ENCODE measurements at places on chromosomes 5 and 9.
A peak's percentile ranks its signal among the peaks of the same experiment; 100 is the strongest.

- DNase-seq: no peak
Measured at GRCh38 chr5:167071981-167072610, 1219.3 kb upstream of the WWC1 start.

DNA sequence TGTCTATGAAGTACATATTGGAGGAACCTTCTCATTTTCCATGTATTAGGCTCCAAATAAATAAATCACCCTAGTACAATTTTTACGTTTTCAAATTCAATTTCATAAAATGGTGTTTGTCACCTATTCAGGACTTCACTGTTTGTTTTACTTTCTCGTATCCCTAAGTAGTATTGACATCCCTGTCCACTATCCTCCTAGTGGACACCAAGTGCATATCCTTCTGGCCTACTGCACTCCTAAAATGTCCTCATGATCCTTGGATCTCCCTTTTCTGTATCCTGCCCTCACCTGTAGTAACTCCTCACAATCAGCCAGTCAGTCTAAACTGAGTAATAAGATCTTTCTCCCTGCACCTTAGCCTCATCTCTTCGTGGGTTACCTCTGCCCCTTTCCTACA, 539.9 kb downstream of the DMRTA1 start:
- no peak for DNase-seq

- DNase-seq: no peak
Measured at GRCh38 chr5:116572350-116573278, 2.0 kb downstream of the SEMA6A start.

DNA sequence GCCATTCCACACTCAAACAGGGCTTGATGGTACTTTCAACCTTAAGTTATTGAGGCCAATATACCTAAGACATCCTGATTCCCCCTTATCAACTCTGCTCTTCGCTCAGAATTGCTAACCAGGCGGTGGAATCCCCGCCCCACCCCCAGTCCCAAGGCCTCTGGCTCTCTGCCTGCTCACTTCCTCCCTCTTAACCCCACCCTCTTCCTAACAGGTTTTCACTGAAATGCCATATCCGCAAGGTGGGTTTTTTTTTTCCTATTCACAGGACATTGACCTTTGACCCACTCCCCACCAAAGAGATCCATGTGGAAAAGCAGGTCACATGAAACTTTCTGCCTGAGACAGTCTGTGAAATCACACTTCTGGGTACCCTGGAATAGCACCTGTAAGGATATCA, 66.6 kb upstream of the IFNK start:
- no peak for DNase-seq

- no peak for DNase-seq
Measured at GRCh38 chr9:135492886-135493669, 7.4 kb upstream of the MRPS2 start.

DNA sequence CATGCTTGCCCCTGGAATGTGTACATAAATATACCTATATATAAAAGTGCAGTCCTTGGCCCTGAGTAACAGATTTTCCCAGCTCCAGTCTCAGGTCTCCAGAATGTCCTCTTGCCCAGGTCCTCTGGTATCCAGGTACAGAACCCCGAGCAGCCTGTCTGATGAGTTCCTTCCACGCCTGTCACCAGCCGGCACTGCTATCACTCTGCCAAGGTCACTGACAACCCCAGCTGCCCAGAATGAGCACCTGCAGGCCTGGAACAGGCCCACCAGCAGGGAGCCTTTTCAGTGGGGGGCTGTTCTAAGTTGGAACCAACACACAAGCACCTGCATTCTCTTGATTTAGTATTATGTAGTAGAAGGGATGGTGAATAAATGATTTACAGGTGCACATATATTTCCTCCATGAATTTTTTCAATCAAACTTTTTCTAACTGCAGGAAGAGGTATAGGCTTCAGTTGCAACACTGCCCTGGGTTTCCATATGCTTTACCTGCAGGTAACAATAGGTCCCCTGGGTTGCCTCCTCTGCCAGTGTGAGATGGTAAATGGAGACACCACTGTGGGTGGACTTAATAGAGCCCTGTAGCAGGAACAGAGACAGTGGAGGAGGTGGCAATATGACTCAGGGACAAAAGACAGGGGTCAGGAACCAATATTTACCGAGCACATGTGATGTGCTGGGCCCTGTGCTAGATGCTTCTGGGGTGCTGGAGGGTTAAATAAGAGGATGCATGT, 291.9 kb downstream of the SPOCK1 start:
- no peak for DNase-seq

DNA sequence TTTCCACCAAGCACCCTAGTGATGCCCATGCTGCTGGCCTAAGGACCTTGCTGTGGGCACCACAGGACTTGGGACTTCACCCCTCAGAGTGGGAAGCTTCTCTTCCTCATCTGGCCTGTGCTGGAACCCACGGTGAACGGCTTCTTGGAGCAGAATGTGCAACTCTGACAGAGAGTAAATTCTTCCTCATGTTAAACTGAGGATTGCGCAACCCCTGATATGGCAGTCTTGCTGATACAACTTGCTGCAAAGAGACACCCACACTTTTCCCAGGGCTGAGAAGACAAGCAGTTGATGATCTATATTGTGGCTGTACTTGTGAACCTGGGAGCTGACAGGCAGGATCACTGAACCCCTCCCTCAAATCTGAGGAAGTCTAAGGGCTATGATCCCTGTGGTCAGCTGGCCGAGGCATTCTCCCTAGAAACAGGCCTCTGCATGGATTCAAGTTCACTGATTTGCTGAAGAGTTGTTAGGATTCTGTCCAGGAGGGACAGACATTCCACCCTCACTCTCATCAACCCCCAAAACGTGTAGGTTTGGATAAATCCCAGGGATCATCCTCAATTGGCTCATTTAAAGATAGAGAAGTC, 307.2 kb downstream of the MTRR start:
- DNase-seq: no peak

DNA sequence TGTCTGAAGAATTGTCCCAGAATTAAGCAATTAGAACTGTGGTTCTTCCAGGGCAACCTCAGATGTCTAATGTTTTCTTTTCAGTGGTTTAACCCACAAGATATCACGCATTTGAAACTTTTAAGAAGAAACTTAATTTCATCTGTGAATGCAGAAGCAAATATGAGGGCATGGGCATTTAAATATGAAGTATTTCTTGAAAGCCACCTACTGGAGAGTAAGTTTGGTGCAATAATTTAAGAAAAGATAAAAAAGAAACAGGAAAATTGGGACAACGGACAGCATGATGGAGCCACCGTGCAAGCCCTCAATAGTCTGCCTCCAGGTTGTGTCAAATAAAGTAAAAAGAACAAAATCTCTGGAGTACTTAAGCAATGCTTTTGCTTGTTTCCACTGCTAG, 1.2 kb upstream of the CAPSL start:
- no peak for DNase-seq

- no peak for DNase-seq
Measured at GRCh38 chr9:37414503-37414943, 8.0 kb upstream of the GRHPR start.

- DNase-seq: no peak
Measured at GRCh38 chr5:181050016-181050415, 9.9 kb downstream of the BTNL9 start.

DNA sequence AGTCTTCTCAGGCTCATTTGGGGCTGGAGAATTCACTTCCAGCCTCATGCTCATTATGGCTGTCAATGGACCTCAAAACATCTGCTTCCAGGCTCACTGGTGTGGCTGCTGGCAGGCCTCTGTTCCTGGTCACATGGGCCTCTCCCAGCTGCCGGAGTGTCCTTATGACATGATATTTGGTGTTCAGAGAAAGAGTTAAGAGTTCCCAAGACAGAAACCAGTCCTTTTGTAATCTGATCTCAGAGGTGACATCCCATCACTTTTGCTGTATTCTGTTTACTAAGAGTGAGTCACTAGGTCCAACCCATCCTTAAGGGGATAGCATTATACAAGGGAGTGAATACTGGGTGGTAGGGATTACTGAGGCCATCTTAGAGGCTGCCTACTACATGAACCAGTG, 104.6 kb downstream of the CACNA1B start:
- no peak for DNase-seq

DNA sequence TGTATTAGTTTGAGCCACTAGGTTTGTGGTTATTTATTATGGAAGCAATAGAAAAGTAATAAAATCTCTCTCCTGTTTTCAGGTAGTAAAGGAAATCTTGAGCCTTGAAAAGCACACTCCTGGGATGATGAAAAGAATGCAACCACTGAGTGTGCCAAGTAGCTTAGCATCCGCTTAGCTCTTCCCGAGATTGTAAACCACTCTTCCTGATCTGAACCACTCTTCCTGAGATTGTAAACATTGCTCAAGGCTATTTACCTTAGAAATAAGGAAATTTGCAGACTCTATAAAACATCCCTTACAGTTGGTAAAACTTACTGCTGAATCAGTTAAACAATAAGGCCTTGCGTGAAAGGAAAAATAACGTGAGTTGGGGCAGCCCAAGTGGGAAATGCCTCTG, 17.4 kb upstream of the IL33 start:
- no peak for DNase-seq

DNA sequence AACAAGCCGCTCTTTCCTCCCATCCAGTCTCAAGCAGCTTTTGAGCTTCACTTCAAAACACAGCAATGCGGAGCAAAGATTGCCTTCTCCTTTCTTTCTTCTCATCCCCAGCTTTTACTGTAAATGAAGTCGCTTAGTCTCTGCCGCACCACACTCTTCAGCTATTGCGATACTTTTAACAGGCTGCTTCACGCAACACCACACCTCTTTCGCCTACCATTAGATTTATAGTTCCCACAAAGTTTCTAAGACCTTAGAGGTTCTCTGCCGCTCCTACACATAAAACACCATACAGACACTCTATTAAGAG, 711 bp downstream of the PGGT1B start:
- no peak for DNase-seq

GRCh38 chr5:34919077-34919476, 3.6 kb downstream of the BRIX1 start:
- no peak for DNase-seq

DNA sequence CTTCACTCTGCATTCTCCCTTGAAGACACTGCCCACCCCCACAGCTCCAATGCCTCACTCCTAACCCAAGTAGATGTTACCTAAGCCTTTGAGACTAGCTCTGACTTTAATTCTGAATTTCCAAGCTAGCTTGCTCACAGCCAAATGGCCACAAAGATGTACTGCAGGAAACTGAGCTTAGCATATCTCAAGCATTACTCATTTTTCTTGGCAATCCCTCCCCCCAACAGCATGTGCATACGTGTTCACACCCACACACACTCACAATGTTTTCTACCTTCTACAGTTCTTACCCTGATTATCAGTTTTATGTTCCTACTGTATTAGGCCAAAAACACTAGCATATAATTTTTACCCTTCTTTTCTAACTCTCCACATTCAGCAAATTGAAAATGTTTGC, 13.7 kb upstream of the GRIA1 start:
- no peak for DNase-seq

DNA sequence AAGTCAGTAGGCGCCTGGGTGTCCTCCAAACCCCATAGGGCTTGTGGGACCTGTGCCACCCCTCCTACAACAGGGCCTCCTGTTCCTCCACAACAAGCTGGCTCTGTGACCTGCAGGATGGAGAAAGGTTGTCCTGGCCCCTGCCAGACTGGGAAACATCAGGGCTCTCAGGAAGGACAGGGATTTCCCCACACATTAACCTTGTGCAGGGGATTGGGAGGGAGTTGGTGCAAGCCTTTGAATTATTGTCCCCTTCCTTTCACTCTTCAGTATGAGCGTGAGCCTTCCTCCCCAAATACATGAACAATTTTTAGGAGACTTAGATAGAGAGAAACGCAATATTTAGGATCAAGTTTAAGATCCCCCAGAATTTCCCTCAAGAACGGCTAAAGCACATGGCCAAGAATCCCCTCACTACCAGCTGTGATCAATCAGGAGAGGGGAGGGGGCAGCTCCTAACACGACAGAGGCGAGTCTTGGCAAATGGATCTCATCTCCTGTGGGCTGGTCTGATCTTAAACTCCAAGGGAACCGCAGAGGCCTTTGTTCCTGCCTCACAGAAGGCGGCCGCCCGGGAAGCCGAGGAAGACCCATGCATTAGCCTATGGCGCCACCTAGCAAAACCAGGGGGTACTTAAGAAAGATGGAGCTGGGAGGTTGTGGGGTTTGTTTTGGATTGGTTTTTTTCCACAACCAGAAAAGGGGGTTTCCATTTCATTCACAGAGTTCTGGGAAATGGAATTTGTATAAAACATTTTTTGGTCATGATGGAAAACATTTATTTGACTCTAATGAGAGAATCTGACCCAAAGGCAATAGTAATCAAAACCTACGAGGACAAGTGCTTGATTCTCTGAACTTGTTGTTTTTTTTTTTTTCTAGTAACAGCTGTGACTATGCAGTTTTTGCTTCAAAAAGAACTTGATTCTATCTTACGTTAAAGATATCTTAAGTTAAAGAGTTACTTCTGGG, 36.1 kb upstream of the OSMR start:
- no peak for DNase-seq

DNA sequence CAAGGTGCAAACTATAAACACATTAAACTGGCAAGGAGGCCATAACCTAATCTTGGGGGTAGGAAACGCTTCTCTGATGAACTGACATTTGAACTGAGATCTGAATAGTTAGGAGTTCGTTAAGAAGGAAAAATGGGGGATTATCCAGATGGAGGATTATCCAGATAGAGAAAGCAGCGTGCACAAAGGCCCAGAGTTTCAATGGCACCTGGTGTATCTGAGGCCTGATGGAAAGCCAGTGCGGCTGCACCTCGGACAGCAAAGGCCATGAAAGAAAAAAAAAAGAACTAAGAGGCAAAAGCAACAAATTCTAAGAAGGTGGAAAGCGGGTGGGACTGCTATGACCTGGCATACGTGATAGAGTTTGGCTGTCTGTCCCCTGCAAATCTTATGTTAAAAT, 13.0 kb upstream of the CTNNAL1 start:
- DNase-seq: no peak

DNA sequence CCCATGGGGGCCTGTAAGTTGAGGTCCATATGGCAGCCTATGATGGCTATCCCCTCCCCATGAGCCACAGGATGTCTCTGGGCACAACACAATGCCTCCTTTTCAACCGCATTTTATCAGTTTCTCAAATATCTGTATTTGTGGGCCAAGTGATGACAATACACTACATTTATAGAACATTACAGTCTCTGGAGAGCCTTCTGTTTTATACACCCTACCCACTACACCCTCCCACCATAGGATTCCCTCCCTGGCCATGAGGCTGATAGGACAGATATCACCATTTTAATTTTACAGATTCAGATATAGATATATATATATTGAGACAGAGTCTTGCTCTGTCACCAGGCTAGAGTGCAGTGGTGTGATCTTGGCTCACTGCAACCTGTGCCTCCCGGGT, 236.8 kb downstream of the ENC1 start:
- DNase-seq: no peak

GRCh38 chr5:52283221-52283620, 504.5 kb upstream of the ITGA1 start:
- DNase-seq: no peak

- DNase-seq: peak; percentile 95
Measured at GRCh38 chr5:181223058-181223728, at the start of gene TRIM41. TRIM41 (plus strand) TSS chr5:181223281; CDS start chr5:181224000, 719 bp downstream.

GRCh38 chr5:167937635-167937998, 353.8 kb upstream of the WWC1 start:
- DNase-seq: no peak

- no peak for DNase-seq
Measured at GRCh38 chr5:66511491-66511890, 84.7 kb upstream of the MAST4 start.
